Stimulated activated CD4-positive, alpha-beta T cell treated with anti-CD3 and anti-CD28 coated beads, Interleukin-1b, Interleukin-23, amount 100 ng/mL, for 1 hour (primary cell): ENCODE measurements at places on chromosomes 5 and 9.

DNA sequence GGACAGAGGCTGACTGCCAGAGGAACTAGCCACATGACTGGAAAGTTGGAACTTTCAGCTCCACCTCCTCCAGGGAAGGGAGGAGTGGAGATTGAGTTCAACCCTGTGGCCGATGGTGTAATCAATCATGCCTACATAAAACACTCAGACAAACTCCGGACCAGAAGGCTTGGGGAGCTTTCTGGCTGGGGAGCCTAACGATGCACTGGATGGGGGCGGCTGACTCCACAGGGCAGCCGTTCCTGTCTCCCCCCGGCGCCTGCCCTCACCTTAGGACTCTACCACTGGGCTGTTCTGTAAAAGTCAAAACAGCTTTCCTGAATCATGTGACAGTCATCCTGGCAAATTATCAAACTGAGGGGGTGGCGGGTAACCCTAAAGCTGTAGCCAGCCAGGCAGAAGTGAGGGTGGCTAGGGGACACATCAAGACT, 58.0 kb downstream of the GOLM1 start:
- no peak for DNase-seq

DNA sequence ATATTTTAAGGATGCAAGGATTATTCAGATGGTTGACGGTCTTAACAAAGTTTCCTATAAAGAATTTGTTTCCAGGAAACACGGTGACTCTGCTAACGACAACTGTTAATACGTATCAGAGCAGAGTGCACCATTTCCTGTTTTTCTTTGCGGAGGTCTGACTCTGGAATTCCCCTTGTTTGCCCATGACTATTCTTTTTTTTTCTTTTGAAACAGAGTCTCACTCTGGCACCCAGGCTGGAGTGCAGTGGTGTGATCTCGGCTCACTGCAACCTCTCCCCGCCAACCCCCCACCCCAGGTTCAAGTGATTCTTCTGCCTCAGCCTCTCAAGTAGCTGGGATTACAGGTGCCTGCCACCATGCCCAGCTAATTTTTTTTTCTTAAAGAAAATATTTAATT, 115.9 kb downstream of the CDC42SE2 start:
- peak; percentile 37 for DNase-seq

- no peak for DNase-seq
These were observed at the start of gene IFNA2 for GRCh38 chr9:21385131-21385670. Gene IFNA2 (minus strand): TSS chr9:21385398. CDS start chr9:21385329, 69 bp downstream.

GRCh38 chr9:80285326-80285725, 713.6 kb downstream of the TLE4 start:
- no peak for DNase-seq

DNA sequence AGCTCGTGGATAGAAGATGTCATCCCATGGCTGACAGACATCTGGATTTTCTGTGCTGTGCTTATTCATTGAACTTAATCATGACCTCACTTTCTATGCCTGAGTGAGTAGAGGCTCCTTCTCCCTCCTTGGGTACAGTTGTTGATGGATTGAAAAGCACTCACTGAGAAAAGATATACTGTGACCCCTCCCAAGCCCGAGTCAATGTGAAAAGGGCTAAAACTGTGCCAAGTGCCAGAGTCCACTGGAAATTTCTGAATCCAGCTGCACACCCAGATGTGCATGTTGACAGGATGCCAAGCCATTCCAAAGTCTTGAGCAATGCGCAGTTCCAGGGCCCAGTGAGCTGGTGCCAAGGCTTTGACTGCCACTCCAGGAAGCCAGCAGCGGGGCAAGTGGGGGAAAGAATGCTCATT, 473.0 kb downstream of the NTRK2 start:
- DNase-seq, result no peak

DNA sequence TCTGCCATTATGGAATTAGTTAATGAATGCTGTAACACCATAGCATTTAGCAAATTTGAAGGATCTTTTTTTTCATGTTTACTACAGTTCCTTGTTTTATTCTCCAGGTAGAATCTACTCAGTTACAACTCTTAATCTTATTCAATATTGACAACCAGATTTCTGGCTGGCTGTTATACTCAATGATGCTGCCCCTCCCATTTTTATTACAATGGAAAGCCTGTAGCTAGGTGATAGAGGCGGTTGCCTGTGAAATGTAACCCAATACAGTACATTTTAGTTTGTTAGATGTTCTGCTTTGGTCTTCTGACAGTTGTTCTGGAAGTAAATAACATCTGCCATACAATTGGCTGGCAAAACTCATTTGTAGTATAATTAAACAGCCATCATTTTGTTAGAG, 294.2 kb downstream of the DMRTA1 start:
- no peak for DNase-seq

GRCh38 chr5:55454282-55454681, 80.5 kb downstream of the PLPP1 start:
- DNase-seq, result no peak

DNA sequence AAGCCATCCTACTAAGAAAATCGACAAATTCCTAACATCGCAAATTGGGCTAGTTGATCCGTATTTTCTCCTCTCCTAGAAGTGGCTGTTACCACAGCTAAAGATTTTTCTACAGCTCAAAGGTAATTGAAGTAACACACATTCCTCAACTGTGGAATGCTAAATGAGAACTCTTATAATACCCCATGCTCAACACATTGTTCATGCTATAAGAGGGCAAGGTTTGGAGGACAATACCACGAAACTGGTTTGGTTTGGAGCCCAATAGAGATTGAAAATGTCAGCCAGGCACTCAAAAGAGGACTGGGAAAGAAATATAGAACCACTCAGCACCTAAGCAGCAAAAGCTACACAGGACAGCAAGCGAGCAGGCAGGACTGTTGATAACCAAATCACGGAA, 10.1 kb downstream of the TXN start:
- DNase-seq, result no peak

DNA sequence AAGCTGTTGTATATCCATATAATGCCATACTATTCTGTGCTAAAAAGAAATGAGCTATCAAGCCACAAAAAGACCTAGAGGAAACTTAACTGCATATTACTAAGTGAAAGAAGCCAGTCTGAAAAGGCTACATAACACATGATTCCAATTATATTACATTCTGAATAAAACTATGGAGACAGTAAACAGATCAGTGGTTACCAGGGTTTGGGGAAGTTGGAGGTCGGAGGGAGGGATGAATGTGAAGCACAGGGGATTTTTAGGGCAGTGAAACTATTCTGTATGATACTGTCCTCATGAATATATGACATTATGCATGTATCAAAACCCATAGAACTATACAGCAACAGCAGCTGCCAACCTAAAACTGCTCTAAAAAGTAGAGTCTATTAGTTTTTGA, 5.6 kb upstream of the RFK start:
- no peak for DNase-seq

GRCh38 chr5:33588654-33589372, 148.0 kb downstream of the TARS1 start:
- peak; percentile 4 for DNase-seq

- DNase-seq, result no peak
These were observed 152.0 kb downstream of the MYO10 start for GRCh38 chr5:16784088-16784487.

- no peak for DNase-seq
These were observed 169.7 kb downstream of the MPDZ start for GRCh38 chr9:13109781-13110180.

- DNase-seq, result no peak
These were observed 58.1 kb downstream of the ABCA1 start for GRCh38 chr9:104869811-104870210.
